ENCODE measurements at places on chromosomes 2 and 18.

DNA sequence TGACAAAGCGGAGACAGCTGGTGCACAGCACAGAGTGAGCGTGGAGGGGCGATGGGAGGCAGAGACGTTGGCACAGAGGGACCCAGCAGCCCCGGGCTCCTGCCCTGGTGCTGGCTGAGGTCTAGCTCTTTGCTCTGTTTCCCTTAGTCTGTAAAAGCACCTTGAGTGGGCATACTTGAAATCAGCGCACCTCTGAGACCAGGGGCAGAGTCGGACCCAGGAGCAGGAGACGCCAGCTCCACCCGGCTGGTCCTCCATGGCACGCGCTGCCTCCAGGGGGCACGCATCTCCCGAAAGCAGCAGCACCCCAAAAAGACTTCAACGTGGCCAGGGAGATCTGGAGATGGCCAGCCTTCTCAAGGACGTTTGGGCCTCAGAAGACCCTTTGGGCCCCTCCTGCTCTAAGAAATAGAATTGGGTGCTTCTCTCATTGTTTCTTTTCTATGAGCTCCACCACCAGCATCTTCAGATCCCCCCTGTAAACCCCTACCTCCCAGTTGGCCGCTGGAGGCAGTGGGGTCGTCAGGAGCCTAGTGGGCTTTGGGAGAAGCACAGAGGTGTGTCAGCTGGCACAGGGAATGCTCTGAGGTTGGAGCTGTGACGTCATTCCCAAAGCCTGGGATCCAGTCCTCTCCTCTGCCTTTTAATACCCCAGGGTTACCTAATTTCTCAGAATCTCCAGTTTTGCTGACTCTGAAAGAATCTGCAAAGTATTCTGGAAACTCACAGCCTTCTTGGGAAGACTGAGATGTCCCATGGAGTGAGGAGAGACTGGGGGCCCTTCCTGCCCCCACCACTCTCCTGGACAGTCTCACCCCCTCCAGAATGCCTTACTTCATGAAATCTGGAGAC lies 58.9 kb downstream of the CIB4 start:
- no peak for ATAC-seq

- ATAC-seq = no peak
Measured at GRCh38 chr18:12315490-12315889, 7.4 kb downstream of the TUBB6 start.

- ATAC-seq = no peak
Measured at GRCh38 chr2:65700720-65701119, 268.3 kb upstream of the SPRED2 start.

DNA sequence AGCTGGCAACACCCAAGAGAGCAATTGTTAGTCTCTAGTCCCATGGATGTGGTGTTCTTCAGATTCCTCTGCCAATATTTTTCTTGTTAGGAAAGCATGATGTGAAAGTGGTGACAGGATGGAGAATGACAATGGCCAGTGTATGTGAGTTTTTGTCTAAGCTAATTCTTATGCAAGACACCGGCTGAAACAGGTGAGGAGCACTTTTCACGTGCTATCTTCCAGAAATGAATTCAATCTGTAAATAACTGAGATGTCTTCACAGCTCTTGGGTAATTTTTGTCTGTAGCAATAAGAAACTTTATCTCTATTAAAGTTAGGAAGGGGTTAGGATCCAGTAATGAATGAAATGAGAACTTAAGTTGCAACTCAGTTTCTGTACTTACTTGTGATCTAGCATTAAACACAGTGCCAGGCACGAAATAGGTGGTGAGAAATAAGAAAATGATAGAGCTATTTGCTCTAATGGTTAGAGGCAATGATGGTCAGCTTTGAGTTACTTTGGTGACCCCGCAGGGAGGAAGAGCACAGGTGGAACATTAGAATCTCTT lies 676 bp upstream of the AGPS start:
- no peak for ATAC-seq
